ENCODE measurements at places on chromosomes 2 and 18. TPM values are rescaled to one million over a fixed set of nuclear protein-coding genes. Genes with fewer than 3 reads are reported as not detected.

The DLGAP1 gene
- 0.67 TPM for total RNA-seq

GRCh38 chr2:147501968-147502367 is 342.9 kb upstream of the ACVR2A start:
- no peaks in the 10 kb centered on the region for H3K36me3 ChIP-seq
- no peaks in the 10 kb centered on the region for H3K27me3 ChIP-seq
- DNase-seq, result no peak
- no peak overlapping the region for H3K27ac ChIP-seq
- H3K4me1 ChIP-seq, result peaks cover 50% of the 10 kb centered on the region

The CXCR1 gene
- not detected for total RNA-seq

The PPM1B gene
- 69.0 TPM for total RNA-seq

DNA sequence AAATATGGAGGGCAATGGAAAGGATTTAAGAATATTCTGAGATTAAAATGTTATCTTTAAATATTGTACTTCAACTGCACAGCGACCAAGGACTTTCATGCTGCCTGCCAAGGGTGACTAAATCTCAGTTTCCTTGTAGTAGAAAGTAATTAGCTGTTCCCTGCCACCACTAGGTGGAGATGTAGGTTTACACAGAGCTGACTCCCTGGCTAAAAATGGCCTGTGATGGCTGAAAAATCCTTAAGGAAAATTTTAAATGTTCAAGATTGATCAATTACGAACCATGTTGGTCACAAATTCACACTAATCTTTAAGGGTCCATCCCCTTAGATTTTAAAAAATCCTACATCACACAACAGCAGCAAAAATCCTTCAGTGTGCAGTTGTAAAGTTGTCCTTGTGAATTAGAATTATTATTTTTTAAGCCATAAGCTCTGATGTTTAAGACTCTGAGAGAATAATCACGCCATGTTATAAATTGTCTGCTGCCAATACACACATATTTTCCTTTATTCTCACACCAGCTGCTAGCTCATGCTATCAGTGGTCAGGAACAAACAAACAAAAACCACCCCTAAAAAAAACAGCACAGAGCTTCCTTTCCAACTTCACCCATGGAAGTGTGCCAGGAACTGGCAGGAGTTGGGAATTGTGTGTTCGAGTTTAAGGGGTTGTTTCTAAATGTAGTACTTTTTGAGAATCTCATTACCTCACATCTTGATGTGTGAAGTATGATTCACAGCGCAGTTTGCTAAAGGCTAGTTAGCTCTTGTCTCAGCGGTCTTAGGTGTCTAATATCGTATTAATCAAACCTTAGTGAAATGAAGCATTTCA is 399.8 kb downstream of the TMEM182 start:
- H3K27ac ChIP-seq, result no peak overlapping the region
- no peak overlapping the region for H3K4me3 ChIP-seq
- no peaks in the 10 kb centered on the region for H3K36me3 ChIP-seq
- H3K27me3 ChIP-seq, result no peaks in the 10 kb centered on the region
- no peak for DNase-seq

- peaks cover 8% of the 10 kb centered on the region for H3K36me3 ChIP-seq
- H3K4me3 ChIP-seq, result no peak overlapping the region
- H3K4me1 ChIP-seq, result no peaks in the 10 kb centered on the region
- H3K27ac ChIP-seq, result no peak overlapping the region
- DNase-seq, result no peak
Measured at GRCh38 chr2:127737892-127738291, 36.6 kb downstream of the SFT2D3 start.

DNA sequence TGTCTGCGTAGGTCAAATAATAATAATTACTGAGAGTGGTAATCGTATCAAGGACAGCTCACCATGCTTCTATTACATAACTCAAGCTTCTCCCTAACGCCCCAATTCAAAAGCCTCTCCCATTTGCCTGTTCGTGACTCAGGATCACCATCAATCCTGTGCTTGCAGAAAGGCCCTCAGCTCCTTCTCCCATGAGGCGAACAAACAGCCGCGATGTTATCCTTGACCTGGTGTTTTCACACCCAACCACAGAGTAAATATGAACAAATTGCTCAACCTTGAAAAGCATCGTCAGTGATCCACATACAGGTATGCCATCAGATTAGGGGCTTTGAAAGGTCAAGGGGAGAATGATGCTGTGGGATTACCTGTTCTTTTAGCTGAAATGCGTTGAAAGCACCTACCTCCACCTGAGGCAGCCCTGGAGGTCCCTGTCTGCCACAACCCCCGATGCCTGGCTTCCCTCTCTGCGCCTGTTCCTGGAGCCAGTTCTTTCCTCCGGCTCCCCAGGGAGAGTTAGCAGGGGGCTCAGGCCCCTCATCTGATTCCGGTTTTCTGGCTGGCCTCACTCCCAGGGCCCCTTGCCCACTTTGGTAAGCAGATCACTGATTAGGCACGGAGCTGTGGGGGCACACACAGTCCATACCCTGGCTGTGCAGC is 39.1 kb upstream of the ODC1 start:
- H3K4me3 ChIP-seq, result no peak overlapping the region
- H3K27me3 ChIP-seq, result no peaks in the 10 kb centered on the region
- H3K4me1 ChIP-seq, result no peaks in the 10 kb centered on the region
- DNase-seq, result no peak
- H3K27ac ChIP-seq, result no peak overlapping the region
- H3K36me3 ChIP-seq, result no peaks in the 10 kb centered on the region

The OR6B2 gene
- not detected for total RNA-seq

DNA sequence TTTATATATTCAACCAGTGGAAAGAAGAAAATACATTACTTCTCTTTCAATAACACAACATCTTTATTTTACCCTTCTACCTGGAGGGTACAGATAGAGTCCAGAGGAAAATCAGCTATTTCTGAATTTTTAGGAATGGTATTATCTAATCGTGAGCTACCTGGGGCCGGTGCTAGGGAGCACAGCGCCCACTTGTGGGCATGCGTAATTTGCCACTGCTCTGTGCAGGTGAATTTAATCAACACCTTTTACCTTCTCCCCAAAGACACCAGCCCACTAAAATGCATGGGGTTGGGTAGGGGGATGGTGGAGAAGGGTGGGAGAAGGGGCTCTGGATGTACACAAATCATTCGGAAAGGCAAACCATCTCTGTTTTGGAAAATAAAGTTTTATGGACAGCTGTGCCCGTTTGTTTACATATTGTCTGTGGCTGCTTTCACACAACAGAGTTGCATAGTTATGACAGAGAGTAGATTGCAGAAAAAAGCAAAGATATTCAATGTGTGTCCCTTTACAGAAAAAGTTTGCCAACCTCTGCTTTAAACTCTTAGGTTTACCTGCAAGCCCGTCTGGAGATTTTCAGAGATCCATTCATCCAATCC is 51.5 kb upstream of the DCC start:
- no peak for DNase-seq
- no peaks in the 10 kb centered on the region for H3K27me3 ChIP-seq
- H3K4me3 ChIP-seq, result no peak overlapping the region
- H3K27ac ChIP-seq, result no peak overlapping the region
- no peaks in the 10 kb centered on the region for H3K36me3 ChIP-seq

- no peaks in the 10 kb centered on the region for H3K27me3 ChIP-seq
- H3K36me3 ChIP-seq, result no peaks in the 10 kb centered on the region
- DNase-seq, result no peak
- H3K4me1 ChIP-seq, result no peaks in the 10 kb centered on the region
- H3K27ac ChIP-seq, result no peak overlapping the region
Measured at GRCh38 chr2:157149270-157149669, 108.2 kb upstream of the GALNT5 start.

The NCKAP5 gene
- total RNA-seq, result not detected

DNA sequence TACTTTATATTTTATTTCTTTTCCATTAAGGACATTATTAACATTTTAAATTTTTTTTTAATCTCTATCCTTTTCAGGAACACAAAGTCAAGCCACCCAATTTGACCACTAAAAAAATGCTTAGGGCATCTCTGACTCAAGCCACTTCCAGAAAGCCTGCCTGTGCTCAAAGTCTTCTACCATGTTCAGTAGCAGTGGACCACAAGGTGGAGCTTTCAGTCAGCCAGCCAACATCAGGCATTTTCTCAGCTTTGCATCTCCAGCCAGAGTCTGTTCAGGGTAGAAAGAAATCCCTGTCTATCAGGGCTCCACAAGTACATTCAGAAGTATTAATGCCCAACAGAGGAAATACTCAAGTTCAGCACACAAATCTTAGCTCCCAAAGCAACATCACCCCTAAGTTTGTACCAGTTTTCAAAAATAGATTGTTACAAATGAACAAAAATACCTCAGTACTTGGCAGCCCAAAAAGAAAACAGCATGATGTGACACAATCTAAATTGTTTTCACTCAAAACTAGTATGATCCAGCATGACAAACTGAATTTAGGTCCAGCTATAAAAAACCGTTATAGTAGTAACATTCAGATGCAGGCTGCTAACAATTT is 37.6 kb downstream of the C18orf63 start:
- peak; percentile 66 for DNase-seq
- H3K4me1 ChIP-seq, result peaks cover 9% of the 10 kb centered on the region
- H3K27me3 ChIP-seq, result no peaks in the 10 kb centered on the region
- no peaks in the 10 kb centered on the region for H3K36me3 ChIP-seq

DNA sequence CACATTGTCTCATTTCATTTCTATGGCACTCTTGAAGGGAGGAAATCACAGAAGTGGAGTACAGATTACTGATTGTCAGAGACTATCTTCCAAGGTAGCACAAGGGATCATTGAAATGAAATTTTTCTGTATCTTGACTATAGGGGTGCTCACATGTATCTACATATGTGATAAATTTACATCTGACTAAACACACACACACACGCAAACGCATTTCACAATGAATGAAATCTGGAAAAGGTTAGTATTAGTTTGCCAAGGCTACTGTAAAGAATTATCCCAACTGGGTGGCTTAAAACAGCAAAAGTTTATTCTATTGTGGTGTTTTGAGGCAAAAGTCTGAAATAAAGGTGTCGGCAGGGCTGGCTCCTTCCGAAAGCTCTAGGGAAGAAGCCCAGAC is 144.6 kb downstream of the SH3BP4 start:
- no peak overlapping the region for H3K27ac ChIP-seq
- H3K4me1 ChIP-seq, result no peaks in the 10 kb centered on the region
- H3K36me3 ChIP-seq, result no peaks in the 10 kb centered on the region
- no peak for DNase-seq
- H3K4me3 ChIP-seq, result no peak overlapping the region

DNA sequence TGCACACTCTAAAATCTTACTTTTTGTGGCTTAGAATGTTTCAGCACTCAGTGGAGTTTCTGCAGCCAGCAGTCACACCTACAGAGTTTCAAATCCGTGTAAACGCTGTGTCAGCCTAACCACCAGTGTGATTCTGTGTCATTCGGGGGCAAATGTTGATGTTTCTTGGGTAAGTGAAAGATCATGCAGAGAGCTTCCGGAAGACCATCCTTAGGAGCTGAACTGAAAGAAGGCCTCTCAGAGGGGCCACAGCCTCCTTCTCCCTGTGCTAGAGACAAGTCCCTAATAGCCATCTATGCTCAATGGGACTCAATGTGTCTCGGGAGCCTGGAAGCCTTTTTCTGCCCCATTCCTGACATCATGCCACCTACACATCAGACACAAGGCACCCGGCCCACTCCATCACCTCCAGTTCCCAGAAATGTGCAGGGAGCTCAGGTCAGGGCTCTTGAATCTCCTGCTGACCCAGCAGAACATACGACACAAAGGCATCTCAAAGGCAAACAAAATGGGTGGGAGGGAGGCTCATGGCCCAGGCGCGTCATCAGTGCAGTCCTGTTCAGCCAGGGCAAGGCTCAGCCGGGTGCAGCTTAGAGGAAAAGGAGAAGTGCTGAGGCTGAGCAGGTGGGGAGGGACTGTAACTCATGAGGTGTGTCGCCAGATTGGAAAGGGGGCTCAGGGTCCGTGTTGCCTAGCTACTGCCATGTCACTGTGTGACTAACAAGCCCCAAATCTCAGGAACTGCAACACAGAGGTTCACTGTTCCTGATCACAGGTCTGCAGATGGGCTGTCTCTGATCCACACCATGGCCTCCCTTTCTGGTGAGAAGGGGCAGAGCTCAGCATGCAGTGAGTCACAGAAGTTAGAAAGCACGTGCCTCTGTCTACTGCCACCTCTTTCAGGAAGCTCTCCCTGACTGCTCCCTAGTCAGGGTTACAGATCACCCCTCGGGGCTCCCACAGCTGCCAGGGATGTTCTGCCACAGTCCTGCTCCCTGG is 82.0 kb downstream of the SMAD7 start:
- no peaks in the 10 kb centered on the region for H3K27me3 ChIP-seq
- peak; percentile 15 for DNase-seq
- no peak overlapping the region for H3K4me3 ChIP-seq
- no peaks in the 10 kb centered on the region for H3K36me3 ChIP-seq
- peaks cover 26% of the 10 kb centered on the region for H3K4me1 ChIP-seq

DNA sequence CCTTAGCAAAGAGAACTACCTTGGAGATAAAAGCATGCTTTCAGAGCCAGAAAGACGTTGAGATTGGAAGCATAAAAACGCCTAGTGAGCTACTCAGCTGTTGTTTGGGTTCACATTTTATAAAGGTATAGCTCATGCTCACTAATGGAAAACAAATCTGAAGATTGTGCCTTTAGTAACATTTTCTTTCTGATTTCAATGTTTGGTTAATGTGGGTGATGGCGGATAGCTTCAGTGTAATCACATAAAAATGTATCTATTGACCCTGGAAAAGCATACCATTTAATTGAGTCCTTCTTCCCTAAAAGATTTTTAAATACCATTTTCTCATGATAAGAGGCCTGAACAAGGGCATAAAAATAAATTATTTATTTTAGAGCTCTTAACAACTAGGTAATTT is 73.4 kb downstream of the DTNA start:
- H3K36me3 ChIP-seq, result no peaks in the 10 kb centered on the region
- DNase-seq, result no peak
- no peak overlapping the region for H3K4me3 ChIP-seq
- no peaks in the 10 kb centered on the region for H3K27me3 ChIP-seq
- no peaks in the 10 kb centered on the region for H3K4me1 ChIP-seq
- no peak overlapping the region for H3K27ac ChIP-seq

The ZNF521 gene
- total RNA-seq, result not detected

The NTSR2 gene
- not detected for total RNA-seq

The CAVIN2 gene
- not detected for total RNA-seq

The SLC4A3 gene
- not detected for total RNA-seq

DNA sequence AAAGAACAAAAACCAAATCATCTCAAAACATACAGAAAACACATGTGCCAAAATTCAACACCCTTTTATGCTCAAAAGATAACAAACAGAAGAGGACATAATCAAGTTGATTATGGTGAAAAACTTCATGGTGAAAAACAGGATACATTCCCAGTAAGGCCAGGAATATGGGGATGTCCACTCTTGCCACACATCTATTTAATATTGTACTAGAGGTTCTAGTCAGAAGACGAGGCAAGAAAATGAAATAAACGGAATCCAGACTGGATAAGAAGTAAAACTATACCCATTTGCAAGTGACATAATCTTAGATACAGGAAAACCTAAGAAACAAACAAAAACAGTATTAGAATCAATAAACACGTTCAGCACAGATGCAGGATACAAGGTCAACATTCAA is 40.8 kb downstream of the MAP3K2 start:
- H3K27me3 ChIP-seq, result no peaks in the 10 kb centered on the region
- no peak overlapping the region for H3K4me3 ChIP-seq
- DNase-seq, result no peak
- H3K36me3 ChIP-seq, result peaks cover 3% of the 10 kb centered on the region
- peaks cover 38% of the 10 kb centered on the region for H3K4me1 ChIP-seq

The HOXD10 gene
- not detected for total RNA-seq
